ENCODE measurements at places on chromosomes 12 and 14.

GRCh38 chr14:34682787-34683321 is 31.5 kb downstream of the CFL2 start:
- no peak for DNase-seq

DNA sequence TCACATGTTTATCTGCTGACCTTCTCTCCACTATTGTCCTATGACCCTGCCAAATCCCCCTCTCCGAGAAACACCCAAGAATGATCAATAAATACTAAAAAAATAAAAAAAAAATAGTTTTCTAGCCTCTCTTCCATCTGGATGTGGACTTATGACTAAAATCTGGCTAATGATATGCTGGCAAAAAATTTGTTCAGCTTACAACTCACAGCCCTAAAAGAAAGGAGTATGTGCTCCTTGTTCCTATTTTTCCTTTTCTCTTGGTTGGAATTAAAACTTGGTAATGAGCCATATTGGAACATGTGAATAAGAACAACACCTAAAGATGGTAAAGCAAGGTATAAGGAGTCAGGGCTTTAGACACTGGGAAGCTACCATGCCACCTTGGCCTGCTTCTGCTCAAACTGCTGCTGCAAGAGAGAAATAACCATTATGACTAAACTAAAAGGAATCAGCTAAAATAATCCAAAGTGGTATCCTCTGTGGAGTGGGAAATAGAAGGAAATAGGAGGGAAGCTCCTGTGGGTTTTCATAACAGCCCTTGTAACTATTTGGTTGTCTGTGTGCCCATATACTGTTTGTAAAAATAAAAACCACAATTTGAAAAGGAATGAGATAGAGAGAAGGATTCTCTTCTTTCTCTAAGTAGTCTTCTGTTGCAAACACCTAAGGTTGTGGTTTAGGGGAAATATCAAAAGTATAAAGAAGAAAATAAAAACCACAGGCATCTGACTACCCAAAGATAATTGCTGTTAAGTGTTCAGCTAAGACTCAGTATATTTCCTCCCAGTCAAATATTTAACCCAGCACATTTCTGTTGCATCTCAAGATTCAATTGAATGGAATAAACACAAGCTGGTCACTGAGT is 53.8 kb downstream of the SDR9C7 start:
- DNase-seq, result no peak

GRCh38 chr14:64253672-64254071 is 40.5 kb downstream of the ESR2 start:
- no peak for DNase-seq

DNA sequence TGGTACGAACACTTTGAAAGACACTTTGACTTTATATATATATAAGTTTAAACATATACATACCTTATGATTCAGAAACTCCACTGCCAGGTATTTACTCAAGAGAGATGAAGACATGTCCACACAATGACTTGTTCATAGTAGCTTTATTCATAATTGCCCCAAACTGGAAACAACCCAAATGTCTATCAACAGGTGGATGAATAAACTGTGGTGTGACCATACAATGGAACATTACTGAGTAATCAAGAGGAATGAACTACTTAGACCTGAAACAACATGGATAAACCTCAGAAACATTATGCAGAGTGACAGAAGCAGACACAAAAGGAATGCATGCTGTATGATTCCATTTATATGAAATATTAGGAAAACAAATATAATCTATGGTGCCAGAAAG is 71.1 kb downstream of the PPP1R36 start:
- no peak for DNase-seq

GRCh38 chr12:19312637-19313036 is 126.7 kb upstream of the AEBP2 start:
- DNase-seq, result no peak
